Cortex of kidney (tissue), 1 donor: ENCODE measurements at places on chromosomes 2 and 18.

DNA sequence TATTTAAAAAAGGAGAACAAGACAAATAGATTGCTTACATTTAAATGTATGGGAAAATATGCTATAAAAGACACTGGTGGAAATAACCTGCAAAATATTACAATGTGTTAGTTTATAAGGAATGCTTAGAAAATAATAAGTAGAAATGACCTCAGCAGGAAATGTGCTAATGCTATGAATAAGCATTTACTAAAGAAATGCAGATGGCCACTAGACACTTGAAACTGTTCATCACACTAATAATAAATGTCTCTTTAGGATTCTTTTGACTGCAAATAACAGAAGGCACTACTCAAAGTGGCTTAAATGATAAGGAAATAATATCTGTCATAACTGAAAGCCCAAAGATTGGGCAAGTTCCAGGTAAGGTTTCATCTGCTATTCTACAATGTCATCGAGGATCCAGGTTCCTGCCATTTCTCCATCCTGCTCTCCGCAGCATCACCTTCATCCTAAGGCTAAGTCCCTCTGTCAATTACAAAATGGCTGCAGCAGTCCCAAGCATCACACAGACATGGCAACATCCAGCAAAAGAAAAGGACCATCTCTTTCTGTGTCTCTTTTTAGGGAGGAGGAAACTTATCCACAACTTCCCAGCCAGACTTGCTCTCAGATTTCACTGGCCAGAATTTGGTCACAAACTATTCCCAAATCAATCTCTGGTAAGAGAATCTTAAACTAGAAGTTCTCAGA is 21.9 kb downstream of the METTL8 start:
- DNase-seq, result no peak

DNA sequence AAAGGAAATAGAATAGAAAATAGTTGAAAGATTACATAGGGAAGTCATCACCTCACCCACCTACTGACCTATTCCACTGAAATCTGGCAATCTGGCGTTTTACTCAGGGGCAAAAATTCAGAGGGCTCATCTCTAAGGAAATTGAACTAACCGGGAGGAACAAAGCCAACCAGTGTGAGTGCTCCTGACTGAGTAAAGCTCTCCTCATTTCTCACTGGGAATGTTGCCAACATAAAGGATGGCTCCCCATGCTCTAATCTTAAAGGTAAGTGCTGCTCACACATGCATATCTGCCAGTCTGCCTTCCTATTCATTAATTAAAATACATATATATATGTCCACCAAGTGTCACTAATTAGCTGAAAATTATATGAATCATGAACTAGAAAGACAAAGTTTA is 13.5 kb upstream of the DOK6 start:
- DNase-seq, result no peak

DNA sequence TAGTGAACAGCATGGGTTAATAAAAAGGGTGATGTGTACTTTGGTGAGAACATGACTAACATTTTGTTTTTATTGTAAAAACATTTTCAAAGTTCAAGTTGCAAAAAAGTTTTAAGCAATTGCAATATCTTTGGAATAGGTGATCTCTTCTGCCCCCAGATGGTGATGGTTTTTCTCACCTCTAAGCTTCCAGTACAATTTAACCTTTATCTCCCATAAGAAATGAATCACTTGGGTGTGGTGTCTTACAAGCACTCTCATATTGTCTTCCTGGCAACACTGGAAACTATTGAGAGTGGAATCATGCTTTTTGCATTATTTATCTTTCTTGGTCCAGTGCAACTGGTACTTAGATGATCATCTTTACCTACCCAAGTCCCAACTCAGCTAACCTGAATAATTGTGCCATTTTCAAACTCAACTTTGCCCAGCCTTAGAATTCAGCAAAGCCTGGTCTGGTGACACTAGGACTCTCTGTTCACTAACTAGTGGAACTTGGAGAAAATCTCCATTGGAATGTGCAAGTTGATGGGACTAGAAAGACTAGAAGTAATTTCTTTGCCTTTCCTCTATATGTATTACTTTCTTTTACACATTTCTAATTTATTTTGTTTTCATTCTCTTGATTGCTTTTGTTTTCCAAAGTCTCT is 964.7 kb upstream of the ZEB2 start:
- DNase-seq, result no peak

- no peak for DNase-seq
These were observed 235.8 kb downstream of the MREG start for GRCh38 chr2:215777465-215778044.

DNA sequence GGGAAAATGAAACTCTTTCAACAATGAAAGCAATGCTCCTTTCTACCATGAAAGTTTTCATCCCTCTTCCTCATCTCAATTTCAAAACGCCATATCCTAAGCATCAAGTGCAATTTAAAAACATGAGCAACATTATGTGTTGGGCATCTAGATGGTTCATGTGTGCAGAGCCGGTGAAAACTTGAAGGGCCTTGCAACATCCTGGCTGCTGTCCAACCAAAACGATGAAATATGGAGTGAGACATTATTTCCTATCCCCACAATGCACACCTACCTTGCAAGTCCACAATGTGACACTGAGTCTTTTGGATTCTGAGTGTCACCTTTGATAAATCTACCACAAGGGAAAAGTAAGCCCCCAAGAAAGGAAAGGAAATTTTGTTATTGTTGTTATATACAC is 110.0 kb downstream of the NCKAP5 start:
- DNase-seq, result no peak
